ENCODE measurements at places on chromosomes 16 and 17. TPM values are rescaled to one million over a fixed set of nuclear protein-coding genes. Genes with fewer than 3 reads are reported as not detected.
A peak's percentile ranks its signal among the peaks of the same experiment; 100 is the strongest.

DNA sequence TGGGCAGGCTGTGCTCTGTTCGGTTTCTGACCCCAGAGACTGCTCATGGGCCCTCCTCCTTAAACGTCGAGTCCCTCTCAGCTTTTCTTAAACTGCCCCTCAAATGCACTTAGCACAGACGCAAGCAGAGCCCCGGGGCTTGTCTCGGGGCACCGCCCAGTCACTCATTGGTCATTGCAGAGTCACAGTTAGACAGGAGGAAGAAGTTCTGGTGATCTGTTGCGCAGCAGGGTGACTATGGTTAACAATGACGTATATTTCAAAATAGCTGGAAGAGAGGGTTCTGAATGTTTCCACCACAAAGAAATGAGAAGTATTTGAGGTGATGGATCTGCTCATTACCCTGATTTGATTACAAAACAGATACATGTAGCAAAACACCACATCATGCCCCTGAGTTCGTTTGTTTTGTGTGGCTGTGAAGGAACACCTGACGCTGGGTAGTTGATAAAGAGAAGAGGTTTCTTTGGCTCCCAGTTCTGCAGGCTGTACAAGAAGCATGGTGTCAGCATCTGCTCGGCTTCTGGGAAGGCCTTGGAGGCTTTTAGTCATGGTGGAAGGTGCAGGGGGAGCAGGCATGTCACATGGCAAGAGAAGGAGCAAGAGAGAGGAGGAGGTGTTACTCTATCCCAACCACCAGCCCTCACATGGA is 387.4 kb downstream of the CPPED1 start:
- H3K27ac ChIP-seq: no peak overlapping the region
- no peak for DNase-seq
- H3K4me3 ChIP-seq: no peak overlapping the region
- peaks cover 6% of the 10 kb centered on the region for H3K4me1 ChIP-seq
- H3K36me3 ChIP-seq: no peaks in the 10 kb centered on the region
- H3K27me3 ChIP-seq: no peaks in the 10 kb centered on the region

GRCh38 chr17:80786887-80787286 is 204.8 kb upstream of the CHMP6 start:
- H3K4me3 ChIP-seq: no peak overlapping the region
- H3K27me3 ChIP-seq: no peaks in the 10 kb centered on the region
- peaks cover 40% of the 10 kb centered on the region for H3K4me1 ChIP-seq
- H3K27ac ChIP-seq: no peak overlapping the region
- DNase-seq: no peak

DNA sequence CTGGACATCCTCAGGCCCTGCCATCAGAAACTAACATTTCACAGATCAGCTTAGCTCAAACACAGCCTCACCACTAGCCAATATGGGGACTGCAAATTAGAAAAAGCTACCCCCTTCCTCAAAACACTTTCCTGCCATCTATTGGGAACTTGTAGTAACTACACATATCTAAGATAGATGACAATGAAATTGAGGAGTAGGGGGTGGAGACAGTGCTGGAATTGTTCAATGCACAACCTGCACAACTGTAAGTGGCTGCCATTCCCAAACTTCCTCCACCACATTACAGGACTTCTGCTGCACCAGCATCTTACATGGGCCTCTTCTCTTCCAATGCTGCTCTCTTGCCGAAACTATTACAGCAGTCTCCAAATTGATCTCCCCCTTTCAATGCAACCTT is 21.9 kb downstream of the AIPL1 start:
- H3K27ac ChIP-seq: no peak overlapping the region
- peaks cover 10% of the 10 kb centered on the region for H3K4me1 ChIP-seq
- H3K27me3 ChIP-seq: no peaks in the 10 kb centered on the region
- H3K4me3 ChIP-seq: no peak overlapping the region
- H3K36me3 ChIP-seq: no peaks in the 10 kb centered on the region

DNA sequence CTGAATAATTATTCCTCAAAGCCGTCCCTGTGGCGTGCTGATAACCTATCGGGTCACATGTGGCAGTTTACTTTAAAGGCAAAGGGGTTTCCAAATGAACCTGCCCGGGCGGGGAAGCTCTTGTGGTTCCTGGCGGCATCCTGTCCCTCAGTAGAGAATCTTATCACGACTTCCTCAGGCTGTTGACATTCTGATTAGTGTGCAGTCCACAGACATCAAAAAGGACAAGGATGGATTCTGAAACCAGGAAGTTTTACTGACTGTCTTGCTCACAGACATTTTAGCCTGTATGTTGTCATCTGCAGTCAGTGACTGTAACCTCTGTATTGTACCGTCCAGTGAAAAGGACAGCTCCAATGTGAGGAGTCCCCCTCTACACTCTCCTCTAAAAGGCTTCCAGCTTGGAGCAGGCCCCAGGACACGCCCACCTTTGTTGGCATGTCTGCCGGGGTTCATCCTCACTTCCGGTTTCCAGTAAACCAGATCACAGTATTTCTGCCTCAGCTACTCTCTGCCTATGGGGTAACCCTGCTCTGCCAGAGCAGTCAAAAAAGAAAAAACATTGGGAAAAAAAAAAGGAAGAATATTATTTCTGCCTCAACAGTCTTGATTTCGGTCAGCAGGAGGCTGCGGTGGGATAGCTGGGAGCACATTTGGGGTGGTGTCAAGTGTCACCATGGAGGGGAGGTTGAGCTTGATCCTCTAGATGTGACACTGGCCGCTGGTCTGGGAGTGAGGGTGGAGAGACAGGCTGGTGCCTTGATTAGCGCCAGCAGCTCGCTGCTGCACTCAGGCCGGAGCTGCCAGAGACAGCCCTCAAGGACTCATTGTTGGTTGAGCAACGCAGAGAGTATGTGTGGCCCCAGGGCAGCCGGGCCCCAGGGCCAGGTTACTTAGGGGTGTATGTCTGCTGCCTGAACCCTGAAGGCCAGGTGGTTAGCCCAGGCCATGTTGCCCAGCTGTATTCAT is 89.0 kb upstream of the DNAH17 start:
- peaks cover 4% of the 10 kb centered on the region for H3K4me1 ChIP-seq
- H3K27ac ChIP-seq: no peak overlapping the region
- no peak overlapping the region for H3K4me3 ChIP-seq
- H3K27me3 ChIP-seq: no peaks in the 10 kb centered on the region

- no peak overlapping the region for H3K27ac ChIP-seq
- H3K36me3 ChIP-seq: no peaks in the 10 kb centered on the region
- H3K27me3 ChIP-seq: no peaks in the 10 kb centered on the region
- H3K4me3 ChIP-seq: no peak overlapping the region
These were observed 48.0 kb downstream of the GLG1 start for GRCh38 chr16:74558873-74559272.

DNA sequence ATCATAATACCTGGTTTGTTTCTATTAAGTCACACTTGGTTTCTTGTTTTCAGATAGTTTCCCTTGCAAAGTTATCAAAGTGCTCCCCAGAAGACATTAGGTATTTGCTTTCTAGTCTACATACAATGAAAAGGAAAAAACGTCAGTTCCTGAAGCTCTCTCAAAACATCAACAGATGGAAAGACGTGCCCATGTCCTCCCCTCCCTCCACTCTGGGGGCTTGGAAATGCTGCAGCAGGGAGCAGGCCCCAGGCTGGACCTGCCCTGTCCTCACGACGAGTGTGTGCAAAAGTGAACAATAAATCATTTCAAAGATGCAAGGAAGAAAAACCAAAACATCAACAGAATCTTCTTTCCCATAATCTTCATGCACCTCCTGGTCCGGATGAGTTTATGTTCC is 118.5 kb downstream of the USP22 start:
- H3K4me3 ChIP-seq: no peak overlapping the region
- no peak overlapping the region for H3K27ac ChIP-seq
- no peaks in the 10 kb centered on the region for H3K27me3 ChIP-seq
- DNase-seq: no peak
- peaks cover 5% of the 10 kb centered on the region for H3K4me1 ChIP-seq

DNA sequence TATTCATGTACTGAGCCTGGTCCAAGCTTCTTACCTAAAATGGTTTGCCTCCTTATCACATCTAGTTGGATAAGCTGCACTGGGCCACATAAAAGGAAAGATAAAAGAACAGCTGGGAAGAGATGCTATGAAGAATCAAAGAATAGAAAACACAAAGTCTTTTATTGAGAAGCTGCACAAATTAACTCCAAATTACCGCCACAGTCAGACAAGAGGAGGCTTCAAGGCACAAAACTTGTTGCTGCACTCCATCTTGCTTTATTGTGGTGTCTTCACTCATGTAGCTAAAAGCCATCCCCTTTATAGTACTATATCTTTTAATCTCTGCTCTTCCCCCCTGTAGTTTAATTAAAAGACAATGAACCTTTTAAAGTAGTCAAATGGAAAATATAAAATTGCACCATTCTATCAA is 330.6 kb upstream of the PMFBP1 start:
- no peak overlapping the region for H3K27ac ChIP-seq
- no peaks in the 10 kb centered on the region for H3K27me3 ChIP-seq
- no peak overlapping the region for H3K4me3 ChIP-seq
- H3K4me1 ChIP-seq: peaks cover 8% of the 10 kb centered on the region
- no peaks in the 10 kb centered on the region for H3K36me3 ChIP-seq

- no peaks in the 10 kb centered on the region for H3K4me1 ChIP-seq
- DNase-seq: no peak
- H3K36me3 ChIP-seq: no peaks in the 10 kb centered on the region
- no peak overlapping the region for H3K4me3 ChIP-seq
- H3K27ac ChIP-seq: no peak overlapping the region
- H3K27me3 ChIP-seq: no peaks in the 10 kb centered on the region
These were observed 112.1 kb downstream of the IRX5 start for GRCh38 chr16:55042556-55043432.

- H3K27me3 ChIP-seq: no peaks in the 10 kb centered on the region
- peaks cover 5% of the 10 kb centered on the region for H3K4me1 ChIP-seq
- no peaks in the 10 kb centered on the region for H3K36me3 ChIP-seq
These were observed 6.4 kb downstream of the FLII start for GRCh38 chr17:18252160-18252559.

GRCh38 chr17:80960797-80961452 is 30.7 kb upstream of the CHMP6 start:
- H3K27ac ChIP-seq: no peak overlapping the region
- peaks cover 28% of the 10 kb centered on the region for H3K4me1 ChIP-seq
- DNase-seq: no peak

GRCh38 chr17:74148901-74149596 is 54.4 kb upstream of the RPL38 start:
- no peak overlapping the region for H3K4me3 ChIP-seq
- no peaks in the 10 kb centered on the region for H3K27me3 ChIP-seq
- H3K27ac ChIP-seq: no peak overlapping the region
- no peaks in the 10 kb centered on the region for H3K36me3 ChIP-seq

- no peak overlapping the region for H3K4me3 ChIP-seq
- H3K27ac ChIP-seq: no peak overlapping the region
- no peaks in the 10 kb centered on the region for H3K4me1 ChIP-seq
- DNase-seq: no peak
- no peaks in the 10 kb centered on the region for H3K36me3 ChIP-seq
- H3K27me3 ChIP-seq: no peaks in the 10 kb centered on the region
These were observed 41.9 kb downstream of the KATNIP start for GRCh38 chr16:27591837-27592236.

DNA sequence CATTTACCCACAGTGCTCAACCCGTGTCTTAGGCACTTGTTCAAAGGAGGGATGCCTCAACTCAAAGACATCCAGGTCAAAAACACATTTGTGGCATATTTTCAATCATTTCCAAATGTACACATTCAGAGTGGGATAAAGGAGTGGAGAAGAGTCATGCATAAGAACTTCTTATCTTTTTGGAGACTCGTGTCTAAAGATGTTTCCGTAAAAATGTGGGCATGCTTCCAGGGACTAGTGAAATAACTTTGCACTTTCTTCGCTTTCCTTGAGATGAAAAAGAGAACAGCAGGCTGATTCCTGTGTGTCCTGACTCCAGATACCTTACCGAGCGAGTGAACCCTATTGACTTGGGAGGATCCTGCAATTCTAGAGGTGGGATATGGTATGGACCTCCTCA is 256.6 kb upstream of the KCNJ16 start:
- no peak overlapping the region for H3K4me3 ChIP-seq
- H3K4me1 ChIP-seq: no peaks in the 10 kb centered on the region
- DNase-seq: no peak
- no peaks in the 10 kb centered on the region for H3K27me3 ChIP-seq
- H3K36me3 ChIP-seq: no peaks in the 10 kb centered on the region
- no peak overlapping the region for H3K27ac ChIP-seq

- H3K27me3 ChIP-seq: no peaks in the 10 kb centered on the region
- no peaks in the 10 kb centered on the region for H3K36me3 ChIP-seq
These were observed 36.0 kb upstream of the PVALEF start for GRCh38 chr17:81129289-81129688.

DNA sequence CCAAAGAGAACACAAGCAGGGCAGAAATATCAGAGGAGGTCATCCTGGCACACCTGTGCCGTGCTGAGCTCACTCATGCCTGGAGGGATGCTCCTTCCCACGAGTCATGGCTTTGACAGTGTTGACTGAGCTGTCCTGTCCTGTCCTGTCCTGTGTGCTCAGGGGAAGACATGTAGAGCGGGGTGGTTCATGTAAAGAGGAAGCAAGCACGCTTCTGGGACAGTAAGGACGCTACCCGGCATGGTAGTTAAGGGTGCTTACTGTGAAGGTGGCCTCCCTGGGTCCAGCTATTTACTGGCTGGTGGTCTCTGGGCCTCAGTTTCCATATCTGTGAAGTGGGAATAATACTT is 398 bp downstream of the LGALS9 start:
- H3K36me3 ChIP-seq: no peaks in the 10 kb centered on the region
- DNase-seq: no peak
- no peaks in the 10 kb centered on the region for H3K27me3 ChIP-seq
- no peak overlapping the region for H3K4me3 ChIP-seq
- no peaks in the 10 kb centered on the region for H3K4me1 ChIP-seq

DNA sequence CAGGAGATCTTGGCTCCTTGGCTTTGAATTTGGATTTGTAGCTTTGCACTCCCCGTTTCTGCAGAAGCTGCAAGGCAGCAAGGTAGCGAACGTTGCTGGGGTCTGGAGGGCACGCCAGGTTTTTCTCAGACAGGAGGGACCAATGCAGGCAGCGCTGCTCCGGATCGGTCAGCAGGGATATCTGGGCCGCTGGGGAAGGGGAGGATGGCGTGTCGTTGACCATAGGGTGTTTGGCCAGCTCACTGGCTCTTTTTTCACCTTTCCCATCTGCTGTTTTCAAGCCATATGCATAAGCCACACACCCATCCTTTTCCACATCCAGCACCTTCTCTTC is 15.8 kb downstream of the C16orf46 start:
- H3K4me1 ChIP-seq: peaks cover 14% of the 10 kb centered on the region
- DNase-seq: no peak
- no peaks in the 10 kb centered on the region for H3K36me3 ChIP-seq
- no peak overlapping the region for H3K4me3 ChIP-seq
- H3K27ac ChIP-seq: peak overlapping the region; percentile 17

The WNK4 gene
- 0.12 TPM for total RNA-seq

The CLEC16A gene
- total RNA-seq: 11.9 TPM

The HBQ1 gene
- total RNA-seq: not detected

The NIP7 gene
- 23.7 TPM for total RNA-seq
